ENCODE measurements at places on chromosomes 2 and 18.

- no peak for DNase-seq
Observed at GRCh38 chr18:47390410-47391024, 139.1 kb upstream of the SKOR2 start.

GRCh38 chr18:68507781-68508180 lies 207.1 kb downstream of the TMX3 start:
- DNase-seq: peak; percentile 22

GRCh38 chr2:181465676-181466375 lies 8.6 kb downstream of the ITGA4 start:
- DNase-seq: peak; percentile 65

GRCh38 chr18:70553245-70553935 lies 264.5 kb downstream of the SOCS6 start:
- DNase-seq: no peak

DNA sequence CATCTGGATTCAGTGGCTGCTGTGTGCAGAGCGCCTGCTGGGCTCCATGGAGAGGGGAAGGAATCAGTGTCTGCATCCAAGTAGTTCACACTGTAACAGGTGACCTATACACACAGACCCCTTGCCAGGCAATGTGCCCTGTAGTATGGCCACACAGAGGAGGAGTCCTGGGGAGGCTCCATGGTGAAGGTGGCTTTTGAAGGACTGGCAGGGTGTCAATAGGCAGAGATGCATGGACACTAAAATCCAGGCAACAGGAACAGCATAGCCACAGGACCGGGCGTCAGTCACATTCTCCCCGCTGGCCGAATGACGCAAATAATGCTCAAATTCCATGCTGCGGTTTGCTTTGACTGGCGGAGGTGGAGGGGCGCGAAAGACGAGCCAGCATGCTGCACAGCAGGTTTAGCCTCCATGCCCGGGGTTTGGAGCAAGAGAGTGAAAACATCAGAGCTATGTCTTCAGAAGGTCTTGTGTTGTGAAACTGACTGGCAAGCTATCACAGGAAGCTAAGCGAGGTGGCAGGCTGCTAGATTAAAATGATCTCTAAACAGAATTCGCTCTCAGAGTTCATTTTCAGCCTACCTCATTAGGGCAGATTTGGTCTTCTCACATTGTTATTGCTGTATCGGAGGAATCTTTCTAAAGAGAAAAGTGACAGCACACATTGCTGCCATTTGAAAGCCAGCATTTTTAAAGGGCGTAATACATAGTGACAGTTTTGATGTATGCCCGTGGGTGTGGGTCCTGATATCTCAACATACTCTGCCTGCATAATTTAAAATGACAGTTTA lies 1.2 kb upstream of the CHMP1B start:
- DNase-seq: peak; percentile 93

DNA sequence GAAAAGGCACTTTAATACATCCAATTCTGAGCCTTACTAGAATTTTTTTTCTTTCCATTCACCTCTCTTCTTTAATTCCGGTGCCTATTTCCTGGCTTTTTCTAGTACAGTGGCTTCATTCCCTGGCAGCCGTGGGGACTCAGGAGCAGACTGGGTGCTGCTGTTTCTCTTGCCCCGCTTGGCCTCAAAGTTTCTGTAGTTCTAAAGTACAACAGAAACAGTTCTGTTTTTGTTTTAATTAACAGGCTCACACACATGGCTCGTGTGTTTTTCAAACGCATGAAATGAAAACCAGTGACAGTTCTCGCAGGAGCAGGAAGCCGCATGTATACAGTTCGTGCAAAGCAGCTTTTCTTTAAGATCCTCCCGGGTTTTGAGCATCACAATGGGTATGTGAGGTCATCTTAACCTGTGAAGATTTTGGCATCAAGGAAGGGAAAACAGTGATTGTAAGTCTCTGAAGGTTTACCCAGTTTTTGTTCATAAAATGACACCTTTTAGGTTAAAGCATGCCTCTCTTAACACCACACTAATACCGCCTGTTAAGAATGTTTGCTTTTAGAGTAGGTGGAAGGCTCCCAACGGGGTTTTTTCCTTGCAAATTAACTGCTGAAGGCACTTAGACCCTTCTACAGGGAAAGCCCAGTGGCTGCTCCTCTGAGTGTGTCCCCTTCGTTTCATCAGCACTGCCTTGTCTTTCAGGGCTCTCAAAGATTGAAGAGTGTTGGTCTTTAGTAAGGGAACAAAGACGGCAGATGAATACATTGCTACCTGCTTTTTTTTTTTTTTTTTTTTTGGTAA lies 5.8 kb downstream of the FZD7 start:
- no peak for DNase-seq

DNA sequence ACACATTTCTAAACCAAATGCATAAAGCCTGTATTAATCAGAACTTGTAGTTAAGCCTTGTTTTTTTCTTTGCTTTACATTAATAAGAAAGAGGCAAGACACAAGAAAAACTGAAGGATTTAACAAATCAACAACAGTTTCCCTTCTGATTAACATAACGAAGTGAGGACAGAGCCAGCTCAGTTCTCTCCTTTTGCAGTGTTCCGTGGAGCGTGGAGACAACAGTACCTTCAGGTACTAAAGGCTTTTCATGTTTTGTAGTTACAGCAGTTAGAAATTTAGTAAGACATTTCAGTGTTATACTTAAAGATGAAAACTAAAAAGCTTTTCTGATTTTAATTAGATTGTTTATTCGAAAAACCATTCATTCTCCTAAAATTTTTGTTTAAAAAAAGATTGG lies 115.2 kb downstream of the FMNL2 start:
- DNase-seq: no peak

DNA sequence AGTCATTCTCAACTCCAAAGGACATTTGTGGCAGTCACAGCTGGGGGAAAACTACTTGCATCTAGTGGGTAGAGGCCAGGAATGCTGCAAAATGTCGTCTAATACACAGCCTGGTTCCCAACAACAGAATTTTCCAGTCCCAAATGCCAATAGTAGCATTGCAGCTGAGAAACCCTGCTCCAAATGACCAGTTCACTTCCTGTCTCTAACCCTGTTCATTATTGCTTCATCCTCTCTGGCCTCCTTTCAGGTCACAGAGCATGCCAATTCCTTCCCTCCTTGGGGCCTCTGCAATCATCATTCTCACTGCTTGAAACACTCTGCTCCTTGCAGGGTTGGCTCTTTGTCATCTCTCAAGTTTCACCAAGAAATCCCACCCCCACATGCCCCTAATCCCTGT lies 139.1 kb downstream of the IRS1 start:
- peak; percentile 9 for DNase-seq

DNA sequence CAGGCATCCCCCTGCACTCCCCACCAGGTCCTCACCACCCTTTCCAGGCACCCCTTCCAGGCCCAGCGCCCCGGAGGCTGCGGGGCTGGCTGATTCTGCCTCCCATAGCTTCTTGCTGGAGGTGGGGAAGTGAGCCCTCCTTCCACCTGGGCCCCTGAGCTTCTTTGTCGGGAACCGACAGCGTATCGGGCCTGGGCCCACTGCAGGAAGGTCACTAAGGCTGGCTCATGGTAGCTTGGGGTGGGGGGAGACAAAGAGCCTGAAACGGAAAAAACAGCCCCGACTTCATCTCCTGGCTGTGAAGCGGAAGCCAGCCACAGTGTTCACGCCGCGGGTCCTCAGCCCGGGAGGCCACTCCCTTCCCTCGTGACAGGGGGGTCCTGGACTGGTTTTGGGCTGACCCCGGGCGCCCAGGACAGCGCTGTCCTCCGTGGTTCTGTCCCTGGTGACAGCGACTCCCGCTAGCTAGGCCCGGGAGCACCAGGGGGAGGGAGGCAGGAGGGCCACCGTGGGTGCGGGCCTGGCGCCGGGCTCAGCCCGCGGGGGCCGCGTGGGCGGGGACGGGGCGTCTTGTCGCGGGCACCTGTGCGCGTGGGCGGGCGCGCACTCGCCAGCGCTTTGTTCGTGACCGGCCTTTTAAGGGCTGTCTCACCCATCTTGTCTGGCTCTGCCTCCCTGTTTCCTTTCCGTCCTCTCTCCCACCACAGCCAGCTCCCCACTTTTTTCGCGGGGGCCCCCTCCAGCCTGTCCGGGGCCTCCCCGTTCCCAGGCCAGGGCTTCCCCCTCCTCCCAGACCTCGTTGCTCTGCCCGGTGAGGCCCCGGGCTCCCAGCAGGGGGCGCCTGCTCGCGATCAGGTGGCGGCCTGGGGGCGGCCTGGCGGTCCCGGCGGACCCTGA lies 64.9 kb downstream of the DNMT3A start:
- no peak for DNase-seq

DNA sequence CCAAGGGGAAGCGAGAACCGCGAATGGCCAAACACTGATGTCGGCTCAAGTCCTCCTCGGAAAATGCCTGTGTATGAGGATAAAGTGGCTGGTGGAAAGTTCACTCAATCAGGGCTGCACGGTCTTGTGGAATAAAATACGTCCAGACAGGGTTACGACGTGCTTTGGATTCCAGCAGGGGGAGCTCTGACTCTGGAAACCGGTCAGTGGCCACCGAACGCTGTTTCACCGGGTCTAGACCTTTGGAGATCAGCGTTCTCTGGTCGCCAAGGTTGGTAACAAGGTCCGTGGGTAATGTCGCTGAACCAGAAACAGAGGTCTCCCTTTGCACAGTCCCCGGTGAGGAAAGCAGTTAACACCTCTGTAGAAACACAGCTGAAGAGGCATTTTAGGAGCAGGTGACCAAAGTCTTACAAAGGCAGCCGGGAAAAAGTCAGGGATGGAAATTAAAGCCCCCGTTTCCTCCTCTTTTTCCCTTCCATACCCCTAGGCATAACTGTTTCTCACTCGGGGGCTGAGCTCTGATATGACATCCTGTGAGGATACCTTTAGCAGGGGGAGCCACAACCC lies 47.8 kb downstream of the CDCA7 start:
- peak; percentile 65 for DNase-seq

GRCh38 chr2:170282851-170283250 lies 104.9 kb downstream of the MYO3B start:
- DNase-seq: no peak

GRCh38 chr2:201164166-201164565 lies 18.8 kb upstream of the CASP10 start:
- DNase-seq: no peak

DNA sequence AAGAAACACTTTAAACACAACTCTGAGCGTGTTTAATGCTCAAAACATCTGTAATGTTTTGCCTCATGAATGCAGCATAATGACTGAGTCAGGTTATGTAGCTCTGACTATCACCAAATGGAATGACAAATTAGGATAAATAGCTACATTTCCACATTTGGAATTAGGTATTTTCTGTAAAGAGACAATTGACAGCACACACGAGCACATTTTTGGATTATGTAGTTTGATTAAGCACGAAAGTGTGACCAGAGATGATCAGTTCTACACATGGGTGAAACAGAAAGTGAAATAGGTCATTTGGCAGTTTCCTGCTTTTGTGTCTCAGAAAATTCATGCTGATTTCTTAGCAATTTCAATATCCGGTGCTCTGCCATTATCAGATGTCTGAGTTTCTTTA lies 29.0 kb downstream of the LPIN1 start:
- DNase-seq: no peak

DNA sequence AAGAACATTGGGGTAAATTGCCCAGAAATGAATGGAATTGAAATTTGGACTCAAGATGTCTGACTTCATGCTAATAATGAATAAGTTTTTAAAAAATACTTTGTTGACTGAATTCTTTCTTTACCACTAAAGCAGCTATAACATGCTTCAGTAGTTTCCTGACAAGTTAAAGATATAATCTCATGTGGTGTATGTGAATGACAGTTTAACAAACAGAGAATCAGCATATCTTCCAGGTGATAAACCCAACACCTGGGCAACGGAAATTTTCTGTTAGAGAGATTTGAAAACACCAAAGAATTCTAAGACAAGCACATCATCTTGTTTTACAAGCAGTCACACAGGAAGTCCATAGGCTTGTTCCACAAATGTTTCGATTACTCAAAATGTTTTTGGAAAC lies 372.6 kb upstream of the VRK2 start:
- DNase-seq: no peak

- no peak for DNase-seq
Observed at GRCh38 chr2:197234671-197235191, 75.8 kb downstream of the ANKRD44 start.

DNA sequence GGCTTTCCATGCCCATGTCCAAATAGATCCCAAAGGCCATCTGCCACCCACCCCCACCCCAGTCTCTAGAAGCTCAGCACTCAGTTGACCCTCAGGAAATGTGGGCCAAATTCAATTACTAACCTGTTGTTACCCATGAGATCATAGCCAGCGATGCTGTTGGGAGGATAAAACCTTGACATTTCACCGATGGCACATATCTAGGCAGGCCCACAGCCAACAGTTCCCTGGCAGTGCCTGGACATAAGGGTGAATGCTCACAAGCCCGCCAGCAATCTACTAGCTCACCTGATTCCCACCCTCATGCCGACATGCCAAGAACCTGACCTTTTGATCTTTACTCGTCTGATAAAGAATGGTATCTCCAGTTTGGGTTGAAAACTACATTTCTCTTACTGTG lies 11.8 kb upstream of the ACOXL start:
- no peak for DNase-seq

- no peak for DNase-seq
Observed at GRCh38 chr18:57443702-57444101, 8.5 kb downstream of the ONECUT2 start.

- no peak for DNase-seq
Observed at GRCh38 chr2:71130905-71131244, 441 bp downstream of the MPHOSPH10 start.

DNA sequence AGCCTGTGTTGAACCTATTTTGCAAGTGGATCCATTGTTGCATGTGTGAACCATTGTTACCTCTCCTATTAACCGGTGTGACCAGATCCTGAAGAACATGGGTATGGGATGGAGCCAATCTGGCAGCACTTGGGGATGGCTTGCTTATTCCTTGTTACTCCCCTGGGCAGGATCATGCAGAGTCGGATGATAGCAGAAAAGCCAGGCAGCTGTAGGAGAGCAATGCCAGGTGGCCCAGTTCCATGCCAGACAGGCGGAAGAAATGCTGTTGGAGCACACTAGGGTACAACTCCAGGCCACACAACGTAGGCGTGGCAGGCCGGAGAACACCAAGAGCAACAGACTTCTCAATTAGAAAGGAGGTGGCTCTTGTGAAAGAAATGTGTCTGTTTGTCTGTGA lies 16.3 kb upstream of the MYO1B start:
- DNase-seq: no peak

GRCh38 chr2:67840460-67841068 lies 222.2 kb downstream of the C1D start:
- peak; percentile 56 for DNase-seq

DNA sequence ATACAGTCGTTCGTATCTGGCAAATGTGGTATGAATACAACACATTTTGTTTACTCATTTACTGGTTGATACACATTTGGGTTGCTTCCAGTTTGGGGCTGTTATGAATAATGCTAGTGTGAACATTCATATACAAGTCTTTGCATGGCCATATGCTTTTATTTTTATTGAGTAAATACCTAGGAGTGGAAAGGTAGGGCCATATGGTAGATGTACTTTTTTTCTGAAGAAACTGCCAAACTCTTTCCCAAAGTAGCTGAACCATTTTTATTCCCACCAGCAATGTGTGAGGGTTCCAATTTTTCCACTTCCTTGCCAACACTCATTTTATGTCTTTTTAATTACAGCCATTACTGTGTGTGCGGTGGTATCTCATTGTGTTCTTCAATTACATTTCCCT lies 496.2 kb upstream of the NRXN1 start:
- DNase-seq: no peak

GRCh38 chr18:74498712-74499627 lies 2.8 kb downstream of the CNDP2 start:
- DNase-seq: no peak

GRCh38 chr18:48514786-48515185 lies 24.0 kb upstream of the CTIF start:
- DNase-seq: no peak

- no peak for DNase-seq
Observed at GRCh38 chr2:75088791-75089190, 110.5 kb downstream of the TACR1 start.

GRCh38 chr2:100676346-100676745 lies 113.6 kb downstream of the PDCL3 start:
- no peak for DNase-seq

Data from mammary epithelial cell (primary cell).